ENCODE measurements at places on chromosomes 1 and 21.

- DNase-seq = no peak
Observed at GRCh38 chr1:66413136-66413837, 120.7 kb upstream of the SGIP1 start.

GRCh38 chr21:44492567-44493385 is 37.5 kb downstream of the LRRC3 start:
- DNase-seq = no peak

DNA sequence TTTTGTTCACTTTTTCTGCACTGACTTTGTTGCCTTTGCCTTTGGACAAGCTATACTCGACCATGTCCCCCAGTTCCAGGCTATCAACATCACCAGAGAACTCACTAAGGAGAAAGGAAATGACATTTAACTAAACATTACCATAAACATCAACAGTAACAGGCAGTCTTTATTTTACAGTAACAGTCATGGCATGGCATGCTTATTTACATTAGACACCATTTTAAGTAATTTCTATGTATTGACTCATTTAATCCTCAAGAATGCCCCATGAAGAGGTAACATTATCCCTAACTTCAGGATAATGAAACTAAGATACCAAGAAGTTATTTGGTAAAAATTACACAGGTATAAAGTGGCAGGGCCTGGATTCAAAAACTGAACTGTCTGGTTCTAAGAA is 8.7 kb upstream of the NRAS start:
- DNase-seq = no peak

DNA sequence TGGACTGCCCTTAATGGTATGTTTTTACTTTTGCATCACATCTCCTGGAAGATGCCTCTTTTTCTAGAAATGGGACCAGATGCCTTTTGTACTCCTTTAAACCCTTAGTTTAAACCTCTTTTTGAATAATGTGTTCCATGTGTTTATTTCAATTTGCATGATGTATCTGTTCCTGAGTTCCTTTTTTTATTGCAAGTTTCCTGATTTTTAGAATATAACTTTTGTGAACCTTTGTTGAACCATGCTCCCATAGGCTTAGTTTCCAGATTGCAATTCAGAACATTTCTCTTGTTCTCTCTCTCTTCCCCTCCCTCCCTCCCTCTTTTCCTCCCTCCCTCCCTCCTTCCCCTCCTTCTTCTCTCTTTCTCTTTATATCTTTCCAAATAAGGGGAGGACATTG is 81.9 kb downstream of the RGL1 start:
- no peak for DNase-seq

DNA sequence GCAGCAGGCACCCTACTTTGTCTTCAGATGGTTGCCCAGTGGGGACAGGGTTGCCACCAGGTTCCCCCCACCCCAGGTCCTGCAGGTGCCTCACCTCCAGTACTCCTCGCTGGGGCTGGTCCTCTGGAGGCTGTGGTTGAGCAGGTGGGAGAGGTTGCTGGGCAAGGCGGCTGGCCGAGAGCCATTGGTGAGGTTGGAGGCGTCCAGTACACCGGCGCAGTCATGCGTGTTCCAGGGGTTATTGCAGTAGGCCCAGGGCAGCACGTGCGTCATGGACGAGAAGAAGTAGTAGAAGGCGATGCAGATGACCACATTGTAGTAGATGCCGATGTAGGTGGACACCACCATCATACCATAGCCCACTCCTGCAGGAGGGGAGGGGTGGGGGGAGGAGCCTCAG is 16.9 kb downstream of the CCDC24 start:
- DNase-seq = no peak

DNA sequence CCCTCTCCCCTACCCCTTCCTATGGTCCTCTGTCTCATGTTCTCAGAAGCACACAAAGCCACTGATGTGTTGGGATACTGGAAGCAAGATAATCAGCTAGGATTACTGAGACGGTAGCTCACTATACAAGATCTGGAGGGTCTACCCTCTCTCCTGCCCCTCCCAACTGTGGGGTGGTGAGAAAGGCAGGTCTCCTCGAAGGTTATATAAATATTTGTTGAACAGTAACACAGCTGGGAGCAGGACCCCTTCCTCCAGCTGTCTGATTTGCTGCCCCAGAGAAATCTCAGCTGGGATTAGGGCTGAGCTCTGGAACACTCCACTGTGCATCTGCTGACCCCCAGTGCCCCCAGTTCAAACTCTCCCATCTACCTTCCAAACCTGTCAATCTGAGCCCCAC is 94.2 kb upstream of the IPO9 start:
- DNase-seq = no peak

GRCh38 chr1:5891736-5892135 is 100.5 kb downstream of the NPHP4 start:
- DNase-seq = no peak

GRCh38 chr1:62336995-62337705 is 17.9 kb upstream of the KANK4 start:
- no peak for DNase-seq

- DNase-seq = no peak
Observed at GRCh38 chr1:48526008-48526710, 54.2 kb upstream of the SPATA6 start.

- DNase-seq = no peak
Observed at GRCh38 chr1:169468982-169469381, 16.8 kb downstream of the SLC19A2 start.

Measured in sigmoid colon (tissue), 7 donors.